ENCODE measurements at places on chromosomes 4 and X.

- DNase-seq: no peak
These were observed 81.6 kb downstream of the BANK1 start for GRCh38 chr4:101871962-101872676.

GRCh38 chr4:186832906-186833305 lies 109.2 kb upstream of the FAT1 start:
- peak; percentile 86 for DNase-seq

DNA sequence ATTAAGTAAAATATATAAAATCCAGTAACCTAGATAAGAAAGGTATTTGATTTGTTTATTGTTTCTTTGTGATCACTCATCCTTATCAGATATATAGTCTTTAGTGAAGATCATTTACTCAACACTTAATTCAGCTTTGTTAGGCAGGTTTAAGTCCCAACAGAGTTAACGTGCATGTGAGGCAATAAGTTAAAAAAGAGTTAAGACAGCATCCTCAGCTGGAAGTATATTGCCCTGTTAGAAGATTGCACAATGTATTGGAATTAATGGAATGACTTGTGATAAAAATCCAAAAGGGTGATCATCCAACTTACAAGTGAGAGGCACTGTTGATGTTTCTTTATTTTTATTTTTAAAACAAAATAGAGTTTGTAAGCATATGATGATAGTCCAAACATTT lies 1162.1 kb downstream of the RAPGEF2 start:
- no peak for DNase-seq

GRCh38 chrX:119398974-119399771 lies at the start of gene SLC25A43:
Gene SLC25A43, plus strand, starts transcription at chrX:119399336. Its CDS starts 68 bp downstream, at chrX:119399404.
- DNase-seq: no peak

- no peak for DNase-seq
These were observed 212.3 kb downstream of the NAP1L3 start for GRCh38 chrX:93461060-93461459.

- peak; percentile 64 for DNase-seq
These were observed 662.2 kb upstream of the BOD1L1 start for GRCh38 chr4:14289708-14290107.

DNA sequence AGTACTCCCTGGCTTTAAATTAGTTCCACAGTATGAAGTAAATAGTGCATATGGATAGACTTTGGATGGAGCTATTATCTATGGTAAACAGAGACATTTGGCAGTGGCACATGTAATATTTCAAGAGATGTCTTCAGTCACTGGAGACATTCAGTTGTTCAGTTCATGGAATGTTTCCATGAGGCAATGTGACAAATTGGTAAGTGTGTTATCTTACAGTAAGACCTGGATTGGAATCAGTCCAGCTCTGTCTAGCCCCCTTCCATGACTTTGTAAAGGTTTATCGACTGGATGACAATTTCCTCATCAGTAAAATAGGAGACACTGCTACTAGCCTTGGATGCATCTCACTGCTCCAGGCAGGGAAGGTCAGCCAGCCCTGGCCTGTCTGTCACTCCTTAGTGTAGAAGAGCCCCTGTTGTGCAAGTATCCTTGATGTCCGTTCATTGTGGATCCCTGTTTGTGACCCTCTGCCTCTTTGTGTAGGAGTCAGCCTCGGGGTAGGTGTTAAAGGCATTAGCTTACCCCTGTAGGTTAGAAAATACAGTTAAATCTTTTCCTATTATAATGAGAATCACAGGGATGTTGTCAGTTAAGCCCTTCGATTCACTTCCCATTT lies 335.9 kb downstream of the ANK2 start:
- DNase-seq: no peak

GRCh38 chr4:15451181-15451865 lies 18.4 kb upstream of the CC2D2A start:
- DNase-seq: no peak

- no peak for DNase-seq
These were observed 15.3 kb upstream of the PUDP start for GRCh38 chrX:7163146-7163677.

GRCh38 chr4:177349191-177349590 lies 39.5 kb downstream of the NEIL3 start:
- no peak for DNase-seq

- peak; percentile 53 for DNase-seq
These were observed 61.9 kb upstream of the DAPP1 start for GRCh38 chr4:99754756-99755155.

DNA sequence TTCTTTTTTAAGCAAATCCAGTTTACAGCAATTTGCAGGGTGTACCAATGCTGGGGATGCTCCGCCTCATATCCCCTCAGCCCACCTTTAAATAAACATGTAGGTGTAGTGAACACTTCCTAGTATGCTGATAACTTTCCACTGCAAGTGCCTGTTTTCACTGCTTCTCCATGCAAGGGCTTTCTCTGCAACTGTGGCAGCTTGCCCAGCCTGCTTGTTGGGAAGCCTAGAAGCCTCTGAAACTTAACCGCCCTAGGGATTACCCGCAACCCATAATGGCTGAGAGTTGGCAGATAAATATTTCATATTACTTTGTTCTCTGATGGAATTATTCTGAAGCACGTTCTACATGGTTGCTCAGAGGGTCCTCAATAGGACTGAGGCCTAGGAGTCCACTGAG lies 253.7 kb upstream of the DDX53 start:
- DNase-seq: no peak

DNA sequence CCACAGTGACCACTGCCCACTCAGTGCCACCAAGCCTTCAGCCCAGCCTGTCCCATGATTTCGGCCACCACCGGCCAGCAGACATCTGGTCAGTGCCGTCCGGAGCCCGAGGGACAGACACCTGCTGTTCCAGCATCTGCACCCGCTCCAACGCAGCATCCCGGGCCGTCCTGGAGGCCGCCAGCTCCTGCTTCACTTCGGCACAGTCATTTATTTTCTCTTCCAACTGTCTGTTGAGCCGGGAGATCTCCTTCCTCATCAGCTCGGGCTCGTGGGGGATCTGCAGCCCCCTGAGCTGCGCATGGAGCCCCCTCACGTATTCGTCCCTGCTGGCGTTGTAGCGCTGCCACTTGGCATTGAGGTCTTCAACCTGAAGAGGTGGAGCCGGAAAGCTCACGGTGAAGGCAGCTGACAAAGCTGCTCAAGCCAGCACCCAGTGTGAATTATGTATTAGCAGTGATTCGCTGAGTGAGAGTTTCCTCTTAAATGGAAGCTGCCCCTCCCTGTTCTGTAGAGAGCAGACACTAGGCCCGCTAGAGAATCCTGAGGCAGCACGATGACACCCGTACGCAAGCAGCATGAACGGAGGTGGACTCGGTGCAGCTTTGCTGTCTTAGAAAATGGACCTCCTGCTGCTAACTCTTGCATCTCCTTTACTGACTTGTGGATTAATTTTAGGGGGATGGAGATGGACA lies 11.4 kb downstream of the TNIP2 start:
- DNase-seq: no peak

- no peak for DNase-seq
These were observed 48.8 kb upstream of the AMOT start for GRCh38 chrX:112889400-112889799.

DNA sequence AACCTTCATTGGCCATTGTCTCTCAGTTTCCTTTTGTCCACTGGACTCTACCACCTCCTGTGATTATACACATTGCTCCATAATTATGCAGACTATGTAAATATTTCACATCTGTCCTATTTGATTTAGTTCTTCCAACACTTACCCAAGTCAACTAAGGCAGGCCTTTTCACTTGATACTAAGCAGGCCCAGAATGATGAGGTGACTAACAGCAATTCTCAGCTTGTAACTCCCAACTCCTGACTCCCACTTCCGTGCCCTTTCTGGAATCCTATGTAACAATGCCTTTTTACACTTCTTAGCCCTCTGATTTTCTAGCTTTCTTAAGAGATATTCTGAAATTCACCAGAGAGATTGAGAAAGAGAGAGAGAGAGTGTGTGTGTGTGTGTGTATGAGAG lies 6.6 kb downstream of the PAK3 start:
- DNase-seq: no peak

- no peak for DNase-seq
These were observed 236.2 kb upstream of the MAGEB16 start for GRCh38 chrX:35561985-35562384.

GRCh38 chrX:103628386-103629317 lies at the start of gene TCEAL1:
Gene TCEAL1, plus strand, starts transcription at chrX:103628975. Its CDS starts 942 bp downstream, at chrX:103629917.
- no peak for DNase-seq

GRCh38 chrX:72349190-72349589 lies 43.5 kb upstream of the CITED1 start:
- DNase-seq: no peak

DNA sequence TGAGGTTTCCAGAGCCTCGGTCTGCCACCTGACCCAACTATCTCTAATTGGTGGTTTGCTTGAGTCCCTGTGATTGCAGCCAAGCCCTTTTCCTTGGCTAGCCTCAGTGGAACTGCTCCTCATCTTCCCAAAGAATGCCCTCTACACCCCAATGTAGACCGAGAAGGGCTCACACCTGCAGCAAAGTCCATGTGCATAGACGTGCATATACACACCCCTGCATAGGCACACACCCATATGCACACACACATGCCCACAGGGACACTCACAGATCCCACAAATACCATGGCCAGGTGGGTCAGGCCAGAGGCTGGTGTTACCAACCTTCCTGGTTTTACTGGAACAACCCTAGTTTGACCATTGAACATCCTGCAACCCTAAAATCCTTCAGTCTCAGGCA lies 332 bp downstream of the AWAT2 start:
- no peak for DNase-seq

GRCh38 chrX:43505769-43506168 lies 150.3 kb upstream of the MAOA start:
- peak; percentile 83 for DNase-seq

DNA sequence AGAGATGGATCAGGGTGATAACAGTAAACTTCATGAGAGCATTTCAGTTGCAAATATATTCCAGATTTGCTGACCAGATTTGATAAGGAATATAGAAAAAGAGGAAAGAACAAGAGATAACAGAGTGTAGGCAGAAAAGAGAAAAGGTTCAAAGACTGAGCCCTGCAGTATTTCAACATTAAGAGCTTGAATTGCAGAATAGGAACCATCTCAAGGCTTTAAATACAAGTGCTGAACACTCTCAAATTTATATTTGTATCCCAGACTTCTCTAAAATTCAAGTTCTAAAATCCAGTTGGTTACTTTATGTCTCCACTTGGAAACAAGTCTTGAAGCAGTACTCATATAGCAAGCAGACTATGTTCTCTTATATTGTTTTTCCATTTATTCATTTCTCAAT lies 9.7 kb upstream of the MYOZ2 start:
- no peak for DNase-seq

DNA sequence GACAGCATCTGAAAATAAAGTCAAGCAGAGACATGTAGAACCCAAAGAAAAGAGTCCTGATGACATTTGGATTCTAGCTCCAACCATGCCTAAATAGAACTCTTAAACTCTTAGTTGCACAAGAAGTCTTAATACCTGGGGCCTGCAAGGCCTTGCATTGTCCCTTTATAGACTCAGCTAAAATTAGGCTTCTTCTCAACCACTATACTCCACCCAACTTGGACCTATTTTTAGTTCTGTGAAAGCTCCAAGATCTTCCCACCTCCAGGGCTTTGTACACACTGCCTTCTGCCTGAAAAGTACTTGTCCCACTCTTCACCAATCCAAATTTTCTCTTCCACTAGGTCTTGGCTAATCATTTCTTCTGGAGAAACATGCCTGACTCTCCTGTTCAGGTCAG lies 36.5 kb downstream of the PLK4 start:
- no peak for DNase-seq

DNA sequence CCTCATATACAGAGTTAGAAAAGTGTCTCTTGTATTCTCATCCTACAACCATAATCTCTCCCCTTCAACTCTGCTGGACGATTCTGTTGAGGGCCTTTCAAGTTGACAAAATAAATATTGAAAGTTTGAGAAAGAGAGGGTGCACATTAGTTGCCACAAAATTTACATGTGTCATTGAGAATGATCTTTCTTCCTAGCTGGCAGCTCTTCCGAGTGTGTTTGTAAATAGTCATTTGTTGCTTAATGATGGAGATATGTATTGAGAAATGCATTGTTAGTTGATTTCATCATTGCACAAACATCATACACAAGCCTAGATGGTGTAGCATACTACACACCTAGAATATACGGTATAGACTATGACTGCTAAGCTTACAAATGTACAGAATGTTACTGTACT lies 632.8 kb upstream of the AMOT start:
- DNase-seq: no peak

DNA sequence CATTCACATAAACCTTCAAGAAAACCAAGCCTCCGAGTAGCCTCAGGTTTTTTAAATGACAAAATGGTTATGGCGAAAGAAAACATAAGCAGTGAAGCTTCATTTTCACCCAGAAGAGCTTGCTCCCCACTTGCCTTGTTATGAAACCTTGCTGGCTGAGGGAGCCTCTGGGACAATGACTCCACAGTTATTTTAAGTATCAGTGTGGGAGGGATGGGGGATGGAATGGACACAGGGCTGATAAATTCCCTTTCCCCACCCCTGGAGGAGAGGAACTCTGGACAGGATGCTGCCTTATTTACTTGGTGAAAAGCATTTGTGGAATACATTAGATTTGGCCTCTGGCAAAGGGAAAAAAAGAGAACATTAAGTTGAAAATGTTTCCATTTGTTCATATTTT lies 220.7 kb upstream of the CNKSR2 start:
- no peak for DNase-seq
